ENCODE measurements at places on chromosomes 1 and 21.

GRCh38 chr1:12387641-12388040 is 157.8 kb downstream of the VPS13D start:
- DNase-seq: no peak

DNA sequence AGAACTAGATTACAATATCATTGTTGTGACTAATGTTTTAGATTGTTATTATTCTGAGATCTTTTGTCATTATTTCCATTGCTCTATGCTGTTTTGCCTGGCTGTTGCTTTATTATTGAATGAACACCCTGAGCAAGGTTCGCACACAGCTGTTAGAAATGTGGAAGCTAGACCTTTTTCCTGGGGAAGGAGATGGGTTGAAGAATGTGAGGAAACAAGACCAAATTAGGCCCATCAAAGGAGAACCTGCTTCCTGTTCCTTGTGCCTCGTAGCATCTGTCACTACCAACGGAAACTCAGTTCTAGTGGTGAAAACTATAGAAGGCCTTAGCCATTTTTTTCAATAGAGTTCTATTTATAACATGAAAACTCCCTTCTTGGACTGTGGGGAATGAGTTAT is 68.7 kb downstream of the RGL1 start:
- DNase-seq: no peak

GRCh38 chr1:20658166-20658915 is 2.8 kb downstream of the DDOST start:
- DNase-seq: no peak

- DNase-seq: no peak
Observed at GRCh38 chr1:6025269-6026094, 20.2 kb upstream of the KCNAB2 start.

- no peak for DNase-seq
Observed at GRCh38 chr1:239237912-239238311, 148.5 kb upstream of the CHRM3 start.

DNA sequence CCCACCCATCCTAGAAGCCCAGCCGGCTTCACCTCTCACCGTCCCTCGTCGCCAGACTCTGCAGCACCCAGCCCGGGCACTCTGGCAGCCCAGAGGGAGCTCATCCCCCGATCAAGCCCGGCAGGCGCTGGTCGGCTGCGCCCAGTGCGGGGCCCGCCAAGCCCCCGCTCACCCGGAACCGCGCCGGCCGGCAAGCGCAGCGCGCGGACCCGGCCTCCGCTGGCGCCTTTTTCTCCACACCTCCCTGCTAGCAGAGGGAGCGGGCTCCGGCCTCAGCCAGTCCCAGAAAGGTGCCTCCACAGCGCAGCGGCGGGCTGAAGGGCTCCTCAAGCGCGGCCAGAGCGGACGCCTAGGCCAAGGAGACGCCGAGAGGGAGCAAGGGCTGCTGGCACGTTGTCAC is 2023.3 kb downstream of the NCAM2 start:
- DNase-seq: no peak

GRCh38 chr1:32892368-32893197 is 6.3 kb downstream of the HPCA start:
- no peak for DNase-seq

Data from activated CD8-positive, alpha-beta memory T cell treated with anti-CD3 and anti-CD28 coated beads for 1 hour (primary cell).